CD8-positive, alpha-beta memory T cell (primary cell): ENCODE measurements at places on chromosomes 6 and 20.

- no peak for DNase-seq
Observed at GRCh38 chr6:56154076-56154475, 93.3 kb downstream of the COL21A1 start.

GRCh38 chr6:27593200-27593818 lies 120.4 kb upstream of the ZNF184 start:
- DNase-seq: no peak

DNA sequence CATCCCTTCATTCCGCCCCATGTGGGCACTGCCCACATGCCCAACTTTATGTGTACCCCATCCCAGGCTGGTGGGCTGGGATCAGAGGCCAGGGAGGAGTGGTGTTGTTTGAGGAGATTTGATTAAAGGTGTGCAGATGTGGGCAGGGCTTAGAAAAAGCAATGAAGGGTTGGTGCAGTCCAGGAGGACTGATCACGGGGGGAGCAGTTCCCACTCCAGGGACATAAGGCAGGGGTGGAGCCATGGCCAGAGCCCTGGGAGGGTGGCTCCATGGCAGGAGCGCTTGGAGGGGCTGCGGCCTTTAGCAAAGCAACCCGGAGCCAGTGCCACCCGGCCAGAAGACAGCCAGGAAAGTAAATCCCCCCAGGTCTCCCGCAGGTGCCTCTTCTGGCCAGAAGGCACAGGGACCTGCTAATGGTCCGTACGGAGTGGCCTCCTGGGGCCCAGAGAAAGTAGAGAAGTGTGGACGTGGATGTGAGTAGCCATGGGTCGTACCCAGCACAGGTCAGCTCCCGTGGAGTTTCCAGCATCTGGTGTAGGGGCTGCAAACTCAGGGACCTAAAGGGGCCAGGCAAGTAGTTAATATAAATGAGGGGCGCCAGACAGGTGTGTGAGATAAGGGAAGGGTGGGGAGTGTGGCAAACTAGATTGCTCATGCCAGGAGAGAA lies 62.1 kb upstream of the APCDD1L start:
- DNase-seq: no peak

GRCh38 chr20:41057999-41058673 lies 29.5 kb downstream of the TOP1 start:
- no peak for DNase-seq

DNA sequence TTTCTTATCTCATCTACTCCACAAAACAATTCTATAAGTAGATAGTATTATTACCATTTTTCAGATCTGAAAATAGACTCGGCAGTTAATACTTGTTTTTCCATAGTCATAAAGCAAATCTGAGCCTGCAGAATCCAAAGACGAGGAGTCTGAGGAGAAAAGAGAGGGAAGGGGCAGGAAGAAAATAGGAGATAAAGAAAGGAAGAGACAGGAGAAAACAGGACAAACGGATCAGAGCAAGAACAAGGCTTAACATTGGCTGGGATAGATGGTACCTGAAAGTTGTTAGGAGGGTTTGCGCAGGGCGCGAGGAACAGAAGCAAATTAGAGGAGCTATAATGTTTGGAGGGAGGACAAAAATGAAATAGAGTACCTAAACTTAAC lies 639 bp upstream of the PPIL1 start:
- DNase-seq: no peak

DNA sequence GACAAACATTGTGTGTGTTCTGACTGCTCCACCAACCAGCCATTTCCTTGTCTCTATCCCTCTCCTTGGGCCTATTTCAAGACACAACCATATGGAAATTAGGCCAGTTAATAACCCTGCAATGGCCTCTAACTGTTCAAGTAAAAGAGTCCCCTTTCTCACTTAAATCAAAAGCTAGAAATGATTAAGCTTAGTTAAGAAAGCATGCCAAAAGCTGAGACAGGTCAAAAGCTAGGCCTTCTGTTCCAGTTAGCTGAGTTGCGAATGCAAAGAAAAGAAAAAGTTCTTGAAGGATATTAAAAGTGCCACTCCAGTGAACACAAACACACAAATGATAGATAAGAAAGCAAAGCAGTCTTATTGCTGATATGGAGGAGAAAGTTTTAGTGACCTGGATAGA lies 22.5 kb downstream of the SERINC1 start:
- DNase-seq: no peak

DNA sequence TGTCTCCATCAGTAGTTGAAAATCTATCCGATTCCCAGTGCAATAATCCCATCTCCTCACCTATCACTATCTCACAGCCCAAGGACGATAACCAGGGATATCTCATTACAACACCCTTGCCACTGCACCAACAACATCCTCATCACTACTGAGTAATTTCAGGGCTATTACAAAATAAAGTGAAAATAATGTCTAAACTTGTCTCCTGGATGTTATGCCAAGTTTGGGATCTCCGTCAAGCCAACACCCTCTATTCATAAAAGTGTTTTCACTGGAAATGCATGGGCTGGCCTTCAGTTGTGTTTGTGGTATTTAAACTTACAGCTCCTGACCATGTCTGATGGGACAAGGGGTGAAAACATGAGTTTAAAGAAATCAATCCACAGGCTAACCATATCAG lies 42.0 kb upstream of the STMND1 start:
- no peak for DNase-seq

DNA sequence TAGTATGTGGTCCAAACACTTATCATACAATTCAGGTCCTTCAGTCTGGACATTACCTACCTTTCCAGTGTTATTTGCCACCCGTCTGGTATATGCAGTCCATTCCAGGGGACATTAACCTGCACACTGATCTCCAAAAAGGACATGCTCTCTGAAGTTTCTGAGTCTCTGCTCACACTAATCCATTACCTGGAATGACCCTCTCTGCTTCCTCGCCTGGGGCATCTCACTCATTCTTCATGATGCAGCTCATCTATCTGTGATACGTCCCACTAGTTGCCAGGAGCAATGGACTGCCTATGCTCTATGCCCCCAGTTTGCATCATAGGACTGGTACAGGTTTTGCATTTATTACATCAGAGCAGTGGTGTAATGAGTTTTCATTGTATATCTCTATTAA lies 5.9 kb upstream of the TUBB2B start:
- DNase-seq: no peak

GRCh38 chr6:28580475-28580874 lies 54.8 kb downstream of the GPX5 start:
- no peak for DNase-seq
